ENCODE measurements at places on chromosomes 16 and 17.

DNA sequence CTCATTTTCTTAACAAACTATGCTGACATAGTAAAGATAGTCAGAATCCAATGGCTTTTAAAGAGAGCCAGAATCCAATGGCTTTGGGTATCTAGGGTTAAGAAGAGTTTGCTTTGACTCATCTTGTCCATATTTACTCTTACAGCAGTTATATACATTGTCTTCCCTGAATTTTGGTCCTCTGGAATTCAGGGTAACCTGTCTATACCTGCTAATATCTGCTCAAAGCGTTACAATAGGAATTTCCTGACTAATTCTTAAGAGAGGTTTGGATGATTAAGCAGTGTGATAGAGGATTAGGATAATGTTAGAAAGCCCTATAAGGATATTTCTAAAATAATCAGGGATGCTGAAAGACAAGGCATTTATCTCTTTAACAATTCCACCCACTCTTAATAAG lies 2.0 kb upstream of the CDH8 start:
- no peaks in the 10 kb centered on the region for H3K4me1 ChIP-seq
- no peak overlapping the region for H3K27ac ChIP-seq
- no peaks in the 10 kb centered on the region for H3K36me3 ChIP-seq
- H3K27me3 ChIP-seq, result peaks cover 40% of the 10 kb centered on the region
- no peak overlapping the region for H3K4me3 ChIP-seq

GRCh38 chr16:78684030-78684611 lies 584.7 kb downstream of the WWOX start:
- no peak overlapping the region for H3K4me3 ChIP-seq
- no peaks in the 10 kb centered on the region for H3K27me3 ChIP-seq
- DNase-seq, result no peak
- H3K36me3 ChIP-seq, result no peaks in the 10 kb centered on the region

DNA sequence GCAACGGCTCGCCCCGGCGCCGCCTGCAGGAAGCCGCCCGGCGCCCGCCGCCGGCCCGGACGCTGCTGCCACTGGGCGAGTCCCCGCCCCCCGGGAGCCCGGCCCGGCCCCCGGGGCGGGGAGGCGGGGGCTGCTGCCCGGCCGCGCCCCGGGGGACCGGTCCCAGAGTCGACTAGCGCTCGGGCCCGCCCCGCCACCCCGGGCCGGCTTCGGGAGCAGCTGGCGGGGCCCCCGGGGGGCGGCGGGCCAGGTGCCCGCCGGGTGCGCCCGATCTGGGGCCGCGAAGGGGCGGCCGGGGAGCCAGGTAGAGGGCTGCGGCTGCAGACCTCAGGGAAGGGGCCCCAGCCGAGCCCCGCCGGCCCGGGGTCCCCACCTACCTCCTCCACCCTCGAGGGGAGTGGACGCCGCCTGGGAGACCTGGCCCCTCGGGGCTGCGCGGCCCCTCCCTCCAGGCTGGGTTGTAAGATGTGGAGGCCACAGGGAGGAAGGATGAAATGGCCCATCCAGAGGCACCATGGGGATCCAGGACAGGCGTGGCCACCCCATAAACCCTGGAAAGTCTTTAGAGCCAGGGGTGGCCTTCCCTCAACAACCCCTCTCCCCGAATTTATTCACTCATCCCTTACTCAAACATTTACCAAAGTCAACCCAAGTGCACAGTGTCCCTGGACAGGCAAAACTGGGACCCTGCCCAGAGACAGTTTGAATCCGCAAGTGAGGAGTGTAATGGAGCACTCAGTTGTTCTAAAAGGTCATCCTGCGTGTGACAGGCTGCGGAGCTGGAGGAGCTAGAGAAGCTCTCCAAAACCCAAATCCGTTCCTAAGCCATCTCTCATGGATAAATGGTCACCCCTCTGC lies at the start of gene CDYL2:
Gene CDYL2 (minus strand): TSS at position 73 of the 858 bp plus-strand sequence. CDS start 425 bp downstream, outside the sequence.
- peak within 1 kb of the TSS; percentile 89 for H3K27ac ChIP-seq
- no peak for DNase-seq
- peak within 1 kb of the TSS; percentile 95 for H3K4me3 ChIP-seq
- H3K36me3 ChIP-seq, result peaks cover 2% of the 10 kb centered on the region
- H3K4me1 ChIP-seq, result peaks cover 2% of the 10 kb centered on the region
- peaks cover 39% of the 10 kb centered on the region for H3K27me3 ChIP-seq

- H3K36me3 ChIP-seq, result no peaks in the 10 kb centered on the region
- H3K27me3 ChIP-seq, result peaks cover 5% of the 10 kb centered on the region
- H3K4me1 ChIP-seq, result no peaks in the 10 kb centered on the region
Observed at GRCh38 chr17:33266611-33267010, 26.5 kb downstream of the ASIC2 start.

DNA sequence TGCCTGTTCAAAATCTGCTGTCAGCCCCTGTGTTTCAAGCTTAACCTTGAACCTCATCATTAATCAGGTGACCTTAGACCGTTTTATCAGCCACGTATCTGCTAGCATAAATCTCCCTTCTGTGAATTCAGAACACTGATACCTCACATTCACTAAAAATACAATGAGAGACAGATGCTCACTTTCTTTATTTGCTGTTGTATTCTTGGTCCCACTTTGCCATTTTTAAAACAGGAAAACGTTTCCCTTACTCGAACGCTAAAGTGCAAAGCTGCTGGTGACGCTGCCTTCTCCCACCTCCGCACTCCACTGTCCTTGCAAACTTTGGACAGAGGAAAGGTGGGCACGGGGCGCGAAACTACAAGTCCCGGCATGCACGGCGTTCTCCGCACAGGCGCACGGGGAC lies 220 bp upstream of the ARHGAP44 start:
- peaks cover 73% of the 10 kb centered on the region for H3K27me3 ChIP-seq

- H3K36me3 ChIP-seq, result no peaks in the 10 kb centered on the region
- no peak for DNase-seq
- H3K27ac ChIP-seq, result no peak overlapping the region
- peaks cover 5% of the 10 kb centered on the region for H3K27me3 ChIP-seq
- H3K4me1 ChIP-seq, result no peaks in the 10 kb centered on the region
Observed at GRCh38 chr17:68849673-68850610, 105.2 kb downstream of the ABCA8 start.

DNA sequence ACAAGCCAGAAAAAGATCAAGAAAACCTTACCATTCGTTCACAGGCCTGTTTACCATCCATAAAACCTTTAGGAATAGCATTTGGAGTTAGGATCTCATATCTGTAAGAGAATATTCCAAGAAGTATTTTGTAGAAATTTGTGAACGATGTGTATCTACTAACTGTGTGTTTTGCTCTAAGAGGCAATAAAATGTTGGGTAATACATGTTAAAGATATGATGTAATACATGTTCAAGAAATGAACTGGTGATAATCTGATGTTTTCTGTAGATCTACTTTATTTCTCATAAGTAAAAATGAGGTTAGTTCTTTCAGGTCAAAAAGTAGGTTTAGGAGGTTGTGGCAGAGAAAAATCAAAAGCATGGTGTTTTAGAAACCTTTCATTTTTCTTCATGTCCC lies 83.2 kb downstream of the NDEL1 start:
- H3K27me3 ChIP-seq, result no peaks in the 10 kb centered on the region
- no peak for DNase-seq
- no peak overlapping the region for H3K27ac ChIP-seq
- no peaks in the 10 kb centered on the region for H3K4me1 ChIP-seq
- no peak overlapping the region for H3K4me3 ChIP-seq
- H3K36me3 ChIP-seq, result peaks cover 6% of the 10 kb centered on the region

DNA sequence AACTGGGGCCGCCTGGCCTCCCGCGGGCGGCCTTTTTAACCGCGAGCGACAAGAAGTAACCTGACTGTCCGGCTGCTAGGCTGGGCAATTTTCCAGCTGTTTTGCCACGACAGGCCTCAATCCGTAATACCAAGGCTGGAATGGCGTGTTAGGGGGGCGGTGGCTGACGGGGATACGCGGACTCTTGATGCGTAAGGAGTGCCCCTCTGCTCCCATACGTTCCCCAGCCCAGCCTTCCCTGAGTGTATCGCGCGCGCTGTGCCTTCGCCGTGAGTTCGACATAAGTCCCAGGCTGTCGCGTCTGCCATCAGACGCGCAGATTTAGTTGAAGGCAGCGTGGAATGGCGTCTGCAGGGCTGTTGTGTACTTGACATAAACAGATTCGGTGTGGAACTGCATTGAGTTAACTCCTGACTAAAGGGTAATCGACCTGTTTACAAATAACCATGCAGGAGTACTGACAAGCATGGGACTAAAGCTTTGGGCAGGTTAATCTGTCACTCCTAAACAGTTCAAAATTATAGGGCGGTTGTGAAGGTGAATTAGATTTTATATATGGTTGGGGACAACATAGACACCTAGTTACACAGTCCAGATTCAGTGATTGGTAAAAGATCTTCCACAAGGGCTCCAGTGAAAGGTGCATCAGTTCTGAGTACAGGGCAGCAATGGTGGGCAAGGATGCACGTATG lies 16.6 kb upstream of the ERN1 start:
- H3K4me1 ChIP-seq, result peaks cover 13% of the 10 kb centered on the region
- no peak overlapping the region for H3K4me3 ChIP-seq
- peaks cover 17% of the 10 kb centered on the region for H3K36me3 ChIP-seq
- H3K27ac ChIP-seq, result no peak overlapping the region

GRCh38 chr17:60724647-60725046 lies 47.0 kb downstream of the BCAS3 start:
- no peak overlapping the region for H3K4me3 ChIP-seq
- H3K4me1 ChIP-seq, result no peaks in the 10 kb centered on the region
- H3K36me3 ChIP-seq, result peaks cover 7% of the 10 kb centered on the region
- H3K27ac ChIP-seq, result no peak overlapping the region
- H3K27me3 ChIP-seq, result no peaks in the 10 kb centered on the region

DNA sequence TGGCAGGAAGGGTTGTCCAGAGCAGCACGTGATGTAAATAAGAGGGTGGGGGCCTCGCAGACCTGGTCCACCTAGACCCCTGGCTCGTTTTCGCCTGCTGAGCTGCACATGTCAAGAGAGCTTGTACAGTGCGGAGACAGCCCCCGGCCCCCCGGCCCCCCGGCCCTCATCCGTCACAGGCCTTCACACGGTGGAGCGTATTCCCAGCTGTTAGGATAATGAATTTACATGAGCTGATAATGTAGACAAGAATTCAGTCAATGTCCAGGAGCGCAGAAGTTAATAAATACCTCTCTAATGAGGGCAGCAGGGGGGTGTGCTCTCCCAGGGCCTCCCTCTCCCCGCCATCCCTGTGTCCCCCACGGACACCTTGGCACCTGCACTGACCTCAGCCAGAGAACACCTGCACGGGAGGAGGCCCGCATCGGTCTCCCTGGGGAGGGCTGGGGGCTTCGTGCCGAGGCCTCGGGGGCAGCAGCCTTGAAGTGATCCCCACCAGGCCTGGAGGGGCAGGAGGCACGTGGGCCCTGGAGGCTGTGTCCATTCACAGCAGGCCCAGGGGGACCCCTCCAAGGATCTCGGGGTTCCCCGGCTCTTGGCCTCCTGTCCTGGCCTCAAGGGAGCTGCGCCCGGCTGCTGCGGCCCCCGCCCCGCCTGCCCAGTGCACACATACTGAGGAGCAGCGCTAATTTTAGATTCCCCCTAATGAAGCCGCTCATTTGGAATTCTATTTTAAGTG lies 14.6 kb downstream of the GSE1 start:
- peak overlapping the region; percentile 75 for H3K27ac ChIP-seq
- H3K27me3 ChIP-seq, result no peaks in the 10 kb centered on the region
- DNase-seq, result no peak
- peaks cover 14% of the 10 kb centered on the region for H3K36me3 ChIP-seq
